Occipital lobe (tissue), 3 donors: ENCODE measurements at places on chromosomes 7 and 10. TPM values are rescaled to one million over a fixed set of nuclear protein-coding genes. Genes with fewer than 3 reads are reported as not detected.

The LHFPL3 gene
- total RNA-seq, result 26.2 TPM

The KLLN gene
- 0.62 TPM for total RNA-seq

The ADGRA1 gene
- total RNA-seq, result 2.5 TPM

The OR13A1 gene
- not detected for total RNA-seq

The HIBADH gene
- 14.7 TPM for total RNA-seq

The NCF1 gene
- total RNA-seq, result not detected

The ZDHHC4 gene
- 54.4 TPM for total RNA-seq

The CAV1 gene
- 12.0 TPM for total RNA-seq

The PUS7 gene
- total RNA-seq, result 35.6 TPM

The ITGB8 gene
- total RNA-seq, result 109 TPM

The OR2A42 gene
- not detected for total RNA-seq

The CNNM1 gene
- total RNA-seq, result 3.1 TPM

The VENTX gene
- not detected for total RNA-seq

The CDC14C gene
- 0.31 TPM for total RNA-seq

The PDE6C gene
- not detected for total RNA-seq

The ATRNL1 gene
- total RNA-seq, result 856 TPM

The FAM25A gene
- not detected for total RNA-seq

The FBXO24 gene
- total RNA-seq, result 0.16 TPM

The PHTF2 gene
- 46.0 TPM for total RNA-seq

The NPC1L1 gene
- 0.16 TPM for total RNA-seq

The GARS1 gene
- 47.1 TPM for total RNA-seq

The VIPR2 gene
- 0.47 TPM for total RNA-seq

The VAX1 gene
- 1.2 TPM for total RNA-seq

The ASIC3 gene
- 0.62 TPM for total RNA-seq

The PAPSS2 gene
- 3.1 TPM for total RNA-seq

The PIK3AP1 gene
- total RNA-seq, result 5.6 TPM

The PRKCQ gene
- total RNA-seq, result 1.4 TPM

The TRIP6 gene
- 5.8 TPM for total RNA-seq

The FGFBP3 gene
- 29.8 TPM for total RNA-seq

The OR2A7 gene
- not detected for total RNA-seq

The PLXNA4 gene
- 103 TPM for total RNA-seq

The HOXA4 gene
- total RNA-seq, result not detected

The MRPL43 gene
- total RNA-seq, result 37.9 TPM

The OR2A1 gene
- total RNA-seq, result not detected

The NXPH1 gene
- total RNA-seq, result 47.4 TPM

The NUDT1 gene
- 13.7 TPM for total RNA-seq

The STRIP2 gene
- 0.94 TPM for total RNA-seq

The CTAGE8 gene
- total RNA-seq, result not detected

The PPP1R17 gene
- 2.7 TPM for total RNA-seq

The VPS26A gene
- total RNA-seq, result 56.6 TPM

The STX1A gene
- total RNA-seq, result 49.8 TPM
